CD4-positive, alpha-beta T cell treated with Interleukin-6 at 100 ng/mL for 8 hours (primary cell): ENCODE measurements at places on chromosomes 2 and 18.
A peak's percentile ranks its signal among the peaks of the same experiment; 100 is the strongest.

DNA sequence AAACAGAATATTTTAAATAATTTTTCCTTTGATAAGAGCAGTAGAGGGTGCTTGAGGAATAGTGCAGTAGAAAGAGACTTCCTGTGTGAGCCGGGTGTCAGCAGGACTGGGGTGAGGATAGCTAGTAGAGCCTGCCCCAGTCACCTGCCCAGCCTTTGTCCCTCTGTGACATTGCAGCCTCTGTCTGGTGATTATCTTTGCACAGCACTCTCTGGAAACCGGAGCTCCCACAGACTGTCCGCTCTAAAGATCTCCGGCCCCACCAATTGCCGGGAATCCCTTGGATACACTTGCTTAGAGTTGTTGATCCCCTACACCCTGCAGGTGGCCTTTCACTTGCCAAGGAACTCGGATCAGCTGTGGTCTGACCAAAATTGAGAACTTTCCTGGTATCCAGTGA lies 1081.3 kb upstream of the TMEFF2 start:
- no peak for DNase-seq

GRCh38 chr2:227473122-227473461 lies 1.1 kb downstream of the AGFG1 start:
- no peak for DNase-seq

DNA sequence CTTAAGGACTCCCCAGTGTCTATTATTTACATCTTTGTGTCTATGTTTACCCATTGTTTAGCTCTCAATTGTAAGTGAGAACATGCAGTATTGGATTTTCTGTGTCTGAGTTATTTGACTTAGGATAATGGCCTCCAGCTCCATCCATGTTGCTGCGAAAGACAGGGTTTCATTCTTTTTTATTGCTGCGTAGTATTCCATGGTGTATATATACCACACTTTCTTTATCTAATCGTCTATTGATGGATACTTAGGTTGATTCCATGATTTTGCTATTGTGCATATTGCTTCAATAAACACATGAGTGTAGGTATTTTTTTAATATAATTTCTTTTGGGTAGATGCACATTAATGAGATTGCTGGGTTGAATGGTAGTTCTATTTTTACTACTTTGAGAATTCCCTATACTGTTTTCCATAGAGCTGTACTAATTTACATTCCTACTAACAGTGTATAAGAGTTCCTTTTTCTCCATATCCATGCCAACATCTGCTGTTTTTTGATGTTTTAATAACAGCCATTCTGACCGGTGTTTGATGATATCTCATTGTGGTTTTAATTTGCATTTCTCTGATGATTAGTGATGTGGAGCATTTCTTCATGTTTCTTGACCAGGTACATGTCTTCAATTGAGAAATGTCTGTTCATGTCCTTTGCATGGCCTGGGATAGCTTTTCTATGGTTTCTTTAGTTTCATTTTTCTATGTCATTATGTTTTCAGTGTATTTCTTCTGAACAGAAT lies 21.8 kb downstream of the MTCL1 start:
- no peak for DNase-seq

DNA sequence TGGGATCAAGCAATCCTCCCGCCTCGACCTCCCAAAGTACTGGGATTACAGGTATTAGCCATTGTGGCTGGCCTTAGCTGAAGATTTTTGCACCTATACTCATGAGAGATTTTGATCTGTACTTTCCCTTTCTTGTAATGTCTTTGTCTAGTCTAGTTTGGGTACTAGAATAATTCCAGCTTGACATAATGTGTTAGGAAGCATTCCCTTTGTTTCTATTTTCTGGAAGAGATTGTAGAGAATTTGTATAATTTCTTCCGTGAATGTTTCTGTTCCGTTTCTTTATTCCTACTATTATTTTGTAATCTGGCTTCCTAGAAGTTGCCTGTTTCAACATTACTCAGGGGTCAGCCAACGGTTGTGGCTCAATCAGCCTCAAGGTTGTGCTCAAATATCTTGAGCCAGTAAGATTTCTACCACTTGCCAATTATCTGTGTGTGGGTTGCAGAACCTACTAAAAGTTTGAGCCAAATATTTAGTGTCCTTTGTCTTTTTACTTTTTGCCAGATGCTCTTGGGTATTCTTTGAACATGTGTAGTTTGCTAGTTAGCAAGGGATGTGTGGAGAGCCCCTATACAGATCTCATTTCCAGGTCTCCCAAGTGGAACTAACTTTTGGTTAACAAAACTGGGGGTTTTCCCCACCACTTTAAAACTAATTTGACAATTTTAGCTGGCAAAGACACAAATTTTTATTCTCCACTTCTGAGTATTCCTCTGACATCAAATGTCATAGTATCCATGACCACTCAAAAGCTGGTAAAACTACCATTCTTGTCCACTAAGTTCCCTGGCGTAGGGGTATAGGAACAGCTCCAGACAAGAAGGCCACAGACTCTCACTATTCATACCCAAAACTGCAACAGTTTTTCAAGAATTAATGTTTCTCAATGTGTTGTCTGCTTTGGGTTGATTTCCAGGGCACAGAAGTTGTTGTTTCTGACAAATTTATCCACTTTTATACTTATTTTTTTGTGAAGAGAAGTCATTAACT lies 42.8 kb upstream of the BAZ2B start:
- no peak for DNase-seq

DNA sequence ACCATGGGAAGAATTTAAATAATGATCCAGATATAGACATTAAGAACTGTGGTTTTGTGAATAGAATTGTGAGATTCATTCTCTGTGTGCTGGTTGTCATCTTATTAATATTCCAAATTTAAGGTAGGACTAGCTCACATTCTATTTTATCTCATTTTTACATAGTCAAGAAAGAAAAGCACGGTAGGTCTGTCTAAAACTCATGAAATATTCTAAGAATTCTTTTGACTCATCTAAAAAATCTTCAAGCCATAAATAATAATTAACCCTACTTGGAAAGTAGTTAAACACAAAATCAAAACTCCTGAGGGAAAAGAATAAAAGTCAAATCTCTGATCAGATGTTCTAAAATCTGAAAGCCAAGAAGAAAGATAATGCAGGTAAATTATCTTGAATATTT lies 388.8 kb upstream of the CHAC2 start:
- no peak for DNase-seq

DNA sequence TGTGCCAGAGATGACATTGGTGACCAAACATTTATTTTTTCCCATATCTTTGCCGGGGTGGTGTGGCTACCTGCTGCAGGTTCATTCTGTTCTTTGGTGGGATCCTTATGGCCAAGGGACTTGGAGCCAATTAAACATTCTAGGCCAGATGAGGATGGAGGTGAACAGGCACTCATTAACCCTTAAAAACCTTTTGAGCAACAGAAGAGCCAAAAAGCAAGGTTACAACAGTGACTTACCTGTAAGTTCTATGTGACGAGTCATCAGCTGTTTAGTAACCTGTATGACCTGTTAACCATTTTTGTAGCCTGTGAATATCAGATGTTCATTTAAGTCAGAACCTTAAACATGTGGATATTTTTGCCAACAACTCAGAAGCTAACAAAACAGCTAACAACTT lies 105.6 kb downstream of the XRCC5 start:
- no peak for DNase-seq

DNA sequence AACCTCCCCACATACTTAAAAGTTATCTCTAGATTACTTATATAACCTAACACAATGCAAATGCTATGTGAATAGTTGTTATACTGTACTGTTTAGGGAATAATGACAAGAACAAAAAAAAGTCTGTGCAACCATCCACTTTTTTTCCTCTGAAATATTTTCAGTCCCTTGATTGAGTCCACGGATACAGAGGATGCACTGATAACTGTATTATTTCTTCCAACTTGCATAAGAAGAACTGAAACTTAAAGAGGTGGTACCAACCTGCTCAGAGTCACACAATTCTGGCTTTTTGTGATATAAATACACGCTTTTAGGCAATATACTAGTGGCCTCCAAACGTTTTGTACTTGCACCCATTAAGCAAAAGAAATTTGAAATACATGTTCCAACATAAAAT lies 1.4 kb downstream of the SMC6 start:
- DNase-seq = no peak

DNA sequence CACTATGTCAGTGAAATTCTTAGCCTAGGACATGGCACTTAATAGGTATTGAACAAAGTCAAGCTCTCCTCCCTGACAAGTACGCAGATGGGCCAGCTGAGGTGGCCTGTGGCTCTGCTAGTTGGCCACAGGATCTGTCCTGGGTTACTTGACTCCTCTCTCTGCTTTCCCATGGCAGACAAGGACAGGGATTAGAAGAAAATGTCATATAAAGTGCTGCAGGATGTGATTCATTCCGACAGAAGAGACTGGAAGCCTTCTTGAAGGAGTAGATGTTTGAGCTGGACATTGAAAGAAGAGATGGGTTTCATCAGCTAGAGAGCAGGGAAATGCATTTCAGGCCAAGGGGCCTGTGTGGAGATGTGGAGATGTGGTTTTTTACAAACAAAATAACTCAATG lies 46.7 kb downstream of the SMAD7 start:
- no peak for DNase-seq

- no peak for DNase-seq
These were observed 12.0 kb upstream of the GCFC2 start for GRCh38 chr2:75722687-75723086.

GRCh38 chr2:232502911-232503808 lies 15.5 kb upstream of the ECEL1 start:
- no peak for DNase-seq

DNA sequence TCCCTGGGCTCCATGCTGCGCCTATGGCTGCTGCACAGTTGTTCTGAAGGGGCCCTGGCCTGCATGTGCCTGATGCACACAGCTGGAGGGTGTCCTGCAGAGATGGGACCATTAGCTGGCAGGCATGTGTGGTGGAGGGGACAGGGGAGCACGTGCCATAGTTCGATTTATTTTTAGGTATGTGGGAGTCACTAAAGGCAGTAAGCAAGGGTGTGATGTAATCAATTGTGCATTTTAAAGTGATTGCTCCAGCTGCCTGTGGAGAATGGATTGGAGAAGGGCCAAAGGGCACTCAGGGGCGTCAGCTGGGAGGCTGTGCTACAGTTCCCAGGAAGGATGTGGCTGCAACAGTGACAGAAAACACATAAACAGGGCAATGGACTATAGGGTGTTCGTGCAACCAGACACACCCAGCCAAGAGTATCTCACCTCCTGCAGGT lies 205.1 kb downstream of the ARL4C start:
- DNase-seq = peak; percentile 59

- DNase-seq = no peak
These were observed 153.7 kb downstream of the SRBD1 start for GRCh38 chr2:45457211-45457945.

- no peak for DNase-seq
These were observed 20.9 kb upstream of the STEAP3 start for GRCh38 chr2:119202610-119203310.

- no peak for DNase-seq
These were observed 34.4 kb upstream of the GALNT1 start for GRCh38 chr18:35547008-35547605.

DNA sequence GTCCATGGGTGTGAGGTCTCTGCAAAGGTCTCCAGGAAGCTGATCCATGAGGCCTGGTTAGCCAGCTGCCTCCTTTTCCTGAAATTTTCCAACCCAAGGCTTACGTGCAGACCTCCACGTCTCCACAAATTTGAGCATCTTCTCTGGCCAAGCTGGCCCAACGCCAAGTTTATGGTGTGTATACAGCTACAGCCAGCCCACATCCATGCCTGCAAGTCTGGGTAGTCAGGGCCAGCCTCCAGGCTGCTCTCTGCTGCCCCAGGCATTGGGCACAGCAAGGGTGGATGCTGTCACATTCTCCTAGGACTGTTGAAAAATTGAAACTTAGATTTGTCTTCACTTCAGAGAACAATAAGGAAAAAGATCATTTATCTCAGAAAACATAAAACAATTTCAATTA lies 525.5 kb upstream of the CHAC2 start:
- no peak for DNase-seq

DNA sequence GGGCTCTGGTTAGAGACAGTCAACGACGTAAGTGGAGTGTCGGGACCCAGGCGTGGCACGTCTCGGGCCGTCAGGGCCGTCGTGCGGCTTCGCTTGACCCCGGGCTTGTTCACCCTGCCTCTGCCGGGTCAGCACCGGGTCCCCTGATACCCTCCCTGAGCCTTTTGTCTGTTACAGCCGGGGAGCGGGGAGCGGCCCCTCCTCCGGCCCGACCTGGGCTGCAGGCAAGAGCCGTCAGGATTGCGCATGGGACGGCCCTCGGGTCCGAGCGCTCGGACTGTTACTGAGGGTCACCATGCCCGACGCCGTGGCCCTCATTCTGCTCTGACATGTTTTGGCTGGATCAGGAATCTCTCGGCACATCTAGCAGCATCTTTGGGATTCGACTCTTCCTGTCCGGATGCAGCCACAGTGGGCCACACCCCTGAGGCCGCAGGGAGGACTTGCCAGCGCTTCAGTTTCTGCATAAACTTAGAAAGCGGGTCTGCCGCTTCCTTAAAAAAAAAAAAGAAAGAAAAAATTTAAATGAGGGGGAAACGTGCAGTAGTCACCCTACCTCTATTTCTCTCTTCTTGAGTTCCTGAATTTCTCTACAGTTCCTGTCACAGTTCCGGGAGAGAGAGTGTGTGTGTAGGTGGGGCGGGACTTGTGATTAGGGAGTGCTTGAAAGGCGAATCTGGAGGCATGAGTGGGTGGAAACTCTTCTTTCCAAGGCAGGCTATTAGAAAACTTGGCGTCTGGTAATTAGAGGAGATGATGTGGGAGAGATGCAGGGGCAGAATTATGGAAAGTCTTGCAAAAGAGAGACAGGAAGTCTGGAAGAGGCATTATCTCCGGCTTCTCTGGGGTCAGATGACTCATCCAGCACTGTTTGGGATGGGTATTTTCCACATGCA lies 909 bp downstream of the TMEM87B start:
- peak; percentile 23 for DNase-seq

DNA sequence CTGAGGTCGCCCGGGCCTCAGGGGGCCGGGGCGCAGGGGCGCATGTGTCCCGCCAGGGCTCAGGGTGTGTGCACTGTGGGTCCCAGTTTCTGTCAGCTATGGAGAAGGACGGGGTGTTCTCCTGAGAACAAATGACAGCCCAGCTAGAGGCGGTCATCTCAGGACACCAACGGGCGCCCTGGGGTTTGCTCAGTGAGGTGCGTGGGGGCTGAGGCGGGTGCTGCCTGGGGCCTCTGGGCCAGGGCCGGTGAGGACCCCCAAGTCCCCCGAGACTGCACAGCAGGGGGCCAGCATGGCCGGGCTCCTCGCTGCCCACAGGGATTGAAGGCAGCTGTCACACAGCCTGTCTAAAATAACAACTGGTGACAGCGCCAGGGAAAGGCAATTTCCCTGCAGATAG lies 808.8 kb upstream of the SOX11 start:
- DNase-seq = no peak

- no peak for DNase-seq
These were observed 317.9 kb upstream of the PKDCC start for GRCh38 chr2:41729800-41730364.

GRCh38 chr2:69184224-69184623 lies 171.2 kb downstream of the ANTXR1 start:
- DNase-seq = no peak

- no peak for DNase-seq
These were observed 94.8 kb downstream of the GFPT1 start for GRCh38 chr2:69292256-69292655.
